ENCODE measurements at places on chromosomes 2 and 18.
A peak's percentile ranks its signal among the peaks of the same experiment; 100 is the strongest.

DNA sequence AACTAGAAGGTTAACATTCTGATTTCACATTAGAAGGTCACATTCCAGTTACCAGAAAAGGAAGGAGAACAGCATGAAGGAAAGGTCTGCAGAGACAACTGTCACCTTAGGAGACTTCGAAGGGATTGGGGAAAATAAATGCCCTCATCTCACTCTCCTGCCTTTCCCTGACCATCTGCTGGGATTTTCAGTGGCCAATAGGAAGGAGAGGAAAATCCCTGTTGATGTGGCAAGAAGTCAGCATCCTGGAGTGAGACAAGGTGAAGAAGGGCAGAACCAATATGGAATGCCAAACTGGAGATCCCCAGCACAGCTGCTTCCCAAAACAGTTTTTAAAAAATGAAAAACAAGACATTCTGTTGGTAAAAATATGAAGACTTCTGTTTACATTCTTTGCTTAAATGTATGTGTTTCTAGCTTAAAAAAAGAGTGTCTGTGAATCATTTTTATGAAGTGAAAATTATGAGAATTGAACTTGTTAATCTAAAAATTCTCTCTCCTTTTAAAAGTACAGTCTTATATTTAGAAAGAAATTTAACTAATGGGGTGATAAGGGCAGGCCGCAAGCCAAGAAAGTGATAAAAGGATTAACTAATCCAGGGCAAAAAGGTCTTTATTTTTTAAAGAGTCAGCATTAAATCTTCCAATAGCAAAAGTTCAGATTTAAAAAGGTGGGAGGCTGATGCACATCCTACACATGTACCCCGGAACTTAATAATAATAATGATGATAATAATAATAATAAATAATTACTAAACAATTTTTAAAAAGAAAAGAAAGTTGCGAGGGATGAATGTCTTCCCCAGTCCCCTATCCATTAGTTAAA is 160.6 kb upstream of the DOK6 start:
- DNase-seq: no peak

DNA sequence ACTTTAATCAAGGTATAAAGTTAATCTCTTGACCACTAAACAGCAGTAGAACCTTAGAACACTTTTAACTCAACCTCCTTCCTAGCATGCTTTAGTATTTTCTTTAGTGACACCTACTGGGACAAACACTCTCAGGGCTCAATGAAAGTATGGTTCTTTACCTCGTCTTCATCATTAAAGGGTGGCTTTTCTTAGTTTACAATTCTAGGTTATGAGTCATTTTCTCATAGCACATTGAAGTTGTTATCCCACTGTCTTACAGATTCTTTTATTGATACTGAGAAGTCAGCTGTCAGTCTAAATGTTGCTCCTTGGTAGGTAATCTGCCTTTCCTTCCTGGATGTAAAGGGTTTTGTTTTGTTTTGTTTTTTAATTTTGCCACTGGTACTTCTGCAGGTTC is 38.0 kb downstream of the SIGLEC15 start:
- DNase-seq: no peak

DNA sequence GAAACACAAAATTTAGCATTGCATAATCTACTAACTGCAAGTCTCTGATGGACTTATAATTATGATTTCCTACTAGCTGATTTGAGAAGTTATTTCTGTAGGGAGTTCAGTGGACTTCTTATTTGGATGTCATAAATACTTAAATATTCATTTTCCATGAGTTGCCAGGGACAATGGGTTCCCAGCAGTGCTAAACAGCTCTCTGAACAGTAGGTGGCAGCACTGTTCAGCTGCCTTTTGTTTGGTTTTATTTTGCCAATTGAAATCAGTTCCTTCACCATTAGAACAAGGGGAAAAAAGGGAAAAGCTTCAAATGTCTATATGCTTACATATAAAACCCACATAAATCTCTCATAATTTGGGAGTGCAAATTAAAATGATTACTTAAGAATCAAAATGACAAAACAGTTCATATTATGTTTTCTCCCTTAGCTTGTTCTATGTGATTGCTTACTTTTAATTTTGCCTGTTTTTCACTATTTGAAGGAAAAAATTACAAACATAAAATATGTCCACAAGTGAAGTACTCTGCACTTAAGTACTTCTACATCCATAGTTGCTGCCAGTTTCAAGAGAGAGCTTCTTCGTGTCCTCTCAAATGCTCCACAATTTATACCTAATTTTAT is 898.9 kb downstream of the CPS1 start:
- DNase-seq: no peak

- no peak for DNase-seq
Observed at GRCh38 chr2:2187196-2187595, 143.9 kb downstream of the MYT1L start.

- DNase-seq: no peak
Observed at GRCh38 chr2:194750926-194751325, 906.1 kb upstream of the SLC39A10 start.

DNA sequence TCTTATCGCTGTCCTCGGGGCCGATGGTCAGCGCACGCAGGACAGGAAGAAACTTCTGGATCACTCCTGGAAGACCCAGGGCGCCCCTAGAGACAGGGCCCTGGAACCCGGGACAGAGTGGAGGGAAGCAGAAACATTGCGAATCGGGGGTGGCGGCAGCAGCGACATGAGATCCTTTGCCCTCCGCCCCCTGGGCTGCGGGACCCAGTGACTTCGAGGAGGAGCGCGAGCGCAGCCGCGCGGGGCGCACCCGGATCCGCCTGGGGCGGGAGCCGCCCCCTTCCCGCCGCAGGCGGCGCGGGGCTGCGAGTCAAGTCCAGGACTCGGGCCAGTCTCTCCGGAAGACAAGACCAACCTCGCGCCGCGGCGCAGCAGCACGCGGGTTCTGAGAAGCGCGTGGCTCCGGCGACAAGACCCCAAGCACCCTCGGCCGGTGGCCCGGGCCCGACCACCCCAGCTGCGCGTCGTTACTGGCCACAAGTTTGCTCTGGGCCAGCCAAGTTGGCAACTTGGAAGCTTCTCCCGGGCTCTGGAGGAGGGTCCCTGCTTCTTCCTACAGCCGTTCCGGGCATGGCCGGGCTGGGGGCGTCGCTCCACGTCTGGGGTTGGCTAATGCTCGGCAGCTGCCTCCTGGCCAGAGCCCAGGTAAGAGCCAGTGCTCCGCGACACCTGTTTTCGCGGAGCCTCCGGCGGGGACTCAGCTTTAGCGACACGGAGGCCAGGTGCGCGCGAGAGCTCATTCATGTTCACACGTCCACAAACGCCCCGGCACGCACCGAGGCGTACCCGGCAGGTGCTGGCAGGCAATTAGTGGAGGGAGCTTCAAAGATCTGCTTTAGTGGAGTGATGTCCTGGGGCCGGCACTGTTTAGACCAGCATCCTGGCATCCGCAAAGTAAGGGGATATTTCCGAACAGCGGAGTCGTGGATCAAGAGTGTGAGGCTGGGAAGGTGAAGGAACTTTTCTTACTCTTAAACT is at the start of gene PTH2R:
PTH2R (plus strand) TSS at position 319 of the 978 bp plus-strand sequence; CDS start at position 571, 252 bp downstream.
- DNase-seq: no peak

- no peak for DNase-seq
Observed at GRCh38 chr2:226759768-226760167, 39.9 kb downstream of the IRS1 start.

DNA sequence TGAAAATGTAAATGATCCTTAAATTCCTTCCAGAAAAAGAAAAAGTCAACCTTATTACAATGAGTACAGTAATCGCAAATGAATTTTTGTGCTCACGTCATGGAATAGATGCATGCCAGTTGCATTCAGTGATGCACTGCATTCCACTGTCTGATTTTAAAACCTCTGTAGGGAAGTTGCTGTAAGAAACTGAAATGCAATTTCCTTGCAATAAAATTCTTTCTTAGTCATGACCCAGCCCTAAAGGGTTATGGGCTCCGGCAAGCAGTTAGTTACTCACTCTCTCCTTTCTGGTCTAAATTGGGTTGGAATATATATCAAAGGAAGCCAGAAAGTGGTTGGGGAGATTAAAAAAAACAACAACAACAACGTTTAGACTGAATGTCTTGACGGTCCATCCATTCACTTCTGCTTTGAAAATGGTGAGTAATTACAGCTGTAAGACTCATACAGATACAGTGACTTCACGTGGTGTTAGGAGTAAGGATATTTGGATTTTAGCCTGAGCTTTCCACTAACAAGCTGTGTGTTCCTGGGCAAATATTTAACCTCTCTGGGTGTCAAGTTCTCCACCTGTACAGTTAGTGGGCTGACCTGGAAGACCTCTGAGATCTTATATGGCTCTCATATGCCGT is 8.6 kb upstream of the RND3 start:
- DNase-seq: no peak

- no peak for DNase-seq
Observed at GRCh38 chr2:200431996-200432705, 77.7 kb downstream of the KCTD18 start.

DNA sequence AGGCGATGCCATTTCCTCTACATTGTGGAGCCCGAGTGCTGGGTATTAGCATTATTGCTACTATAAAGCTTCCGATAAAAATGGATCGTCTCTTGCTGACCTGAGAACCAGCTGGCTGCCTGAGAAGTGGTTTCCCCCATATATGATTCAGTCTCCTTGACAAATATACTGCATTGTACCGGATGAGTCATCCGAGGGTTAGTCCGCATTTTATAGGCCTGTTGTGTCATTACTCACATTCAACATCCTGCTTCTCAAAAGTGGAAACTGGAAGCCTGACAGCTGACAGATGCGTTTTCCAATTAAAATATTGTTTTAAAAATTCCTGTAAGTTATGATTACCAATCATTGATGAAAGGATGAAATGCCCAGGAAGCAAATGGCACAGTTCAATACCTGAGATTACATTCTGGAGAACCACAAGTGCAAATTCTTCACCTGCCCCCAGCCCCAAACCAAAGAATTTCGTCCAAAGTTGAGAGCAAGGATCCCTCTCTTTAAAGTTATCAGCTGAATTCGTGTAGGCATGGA is 65.7 kb downstream of the SPRED2 start:
- no peak for DNase-seq

DNA sequence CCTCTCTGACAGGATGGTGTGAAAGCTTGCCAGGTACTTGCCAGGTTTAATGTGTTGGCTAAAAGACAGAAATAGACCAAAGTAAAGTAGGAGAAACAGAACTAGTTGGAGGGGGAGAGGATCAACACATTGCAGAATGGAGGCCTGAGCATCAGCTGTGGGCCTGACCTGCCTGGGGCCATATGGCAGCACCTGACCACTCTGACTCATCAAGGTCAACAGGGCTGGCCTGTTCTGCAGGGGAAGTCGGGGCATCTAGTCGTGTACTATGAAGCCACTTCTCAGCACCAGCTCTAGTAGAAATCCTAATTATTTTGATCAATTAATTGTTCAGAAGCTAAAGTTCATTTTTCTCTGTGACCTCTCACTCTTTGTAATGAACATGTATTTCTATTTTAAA is 35.8 kb upstream of the NOSTRIN start:
- DNase-seq: no peak

GRCh38 chr2:84849271-84849952 is 31.5 kb downstream of the TRABD2A start:
- no peak for DNase-seq

DNA sequence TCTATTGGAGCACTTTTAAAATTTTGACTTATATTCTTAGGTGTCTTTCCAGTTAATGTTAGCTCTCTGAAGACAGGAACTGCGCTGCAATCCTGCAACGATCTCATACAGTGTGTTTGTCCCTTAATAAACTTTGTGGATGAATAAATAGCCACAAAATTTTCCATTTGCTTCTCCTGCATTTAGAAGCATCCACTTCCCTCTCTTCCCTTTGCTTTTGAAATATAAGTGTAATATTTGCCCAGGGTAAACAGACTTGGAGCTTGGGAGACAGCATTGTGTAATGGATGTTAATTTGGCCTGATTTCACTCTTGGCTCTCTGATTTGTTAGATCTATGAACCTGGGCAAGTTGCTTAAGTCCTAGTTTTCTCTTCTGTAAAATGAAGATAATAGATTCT is 58.2 kb upstream of the CD28 start:
- DNase-seq: no peak

- peak; percentile 49 for DNase-seq
Observed at GRCh38 chr2:178480227-178481181, at the start of gene PLEKHA3. Gene PLEKHA3, plus strand, starts transcription at chr2:178480457. Its CDS starts 413 bp downstream, at chr2:178480870.

GRCh38 chr2:144383571-144384100 is 136.3 kb downstream of the ZEB2 start:
- DNase-seq: no peak

DNA sequence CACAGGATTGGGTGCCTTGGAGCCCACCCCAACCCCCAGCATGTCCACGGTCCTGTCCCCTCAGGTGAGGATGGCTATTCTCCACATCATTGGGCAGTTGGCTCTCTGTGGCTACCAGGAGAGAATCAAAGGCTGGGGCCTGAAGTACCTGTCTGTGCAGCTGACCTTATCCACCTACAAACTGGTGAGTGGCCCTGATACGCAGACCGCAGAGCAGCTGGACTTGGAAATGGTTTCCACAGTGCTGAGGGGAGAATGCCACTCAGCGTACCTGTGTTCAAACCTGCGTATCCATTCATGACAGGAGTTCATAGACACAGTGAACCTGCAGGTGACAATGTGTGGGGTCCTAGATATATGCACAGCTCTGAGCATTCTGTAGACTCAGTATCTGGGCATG is 21.6 kb downstream of the MROH2A start:
- no peak for DNase-seq

- peak; percentile 50 for DNase-seq
Observed at GRCh38 chr2:47043142-47043890, 111.8 kb downstream of the STPG4 start.

DNA sequence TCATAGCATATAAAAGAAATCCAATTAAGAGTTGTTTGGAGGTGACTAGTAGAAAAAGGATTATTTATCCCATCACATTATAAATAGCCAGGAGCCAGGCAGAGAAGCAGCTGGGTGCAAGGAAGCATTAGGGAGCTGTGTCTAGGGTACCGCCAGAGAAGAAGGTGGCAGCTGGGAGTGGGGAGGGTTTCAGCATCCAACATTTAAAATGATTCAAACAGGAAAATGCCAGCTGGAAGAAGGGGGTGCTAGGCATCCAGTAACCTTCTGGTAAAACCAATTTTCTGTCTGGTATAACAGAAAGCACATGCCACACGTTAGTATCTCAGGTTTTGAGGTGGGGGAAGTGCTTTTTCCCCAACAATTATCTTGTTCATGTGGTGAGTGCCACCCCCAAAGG is 452.4 kb downstream of the ZEB2 start:
- no peak for DNase-seq

- no peak for DNase-seq
Observed at GRCh38 chr2:209062210-209062609, 361.6 kb upstream of the MAP2 start.

DNA sequence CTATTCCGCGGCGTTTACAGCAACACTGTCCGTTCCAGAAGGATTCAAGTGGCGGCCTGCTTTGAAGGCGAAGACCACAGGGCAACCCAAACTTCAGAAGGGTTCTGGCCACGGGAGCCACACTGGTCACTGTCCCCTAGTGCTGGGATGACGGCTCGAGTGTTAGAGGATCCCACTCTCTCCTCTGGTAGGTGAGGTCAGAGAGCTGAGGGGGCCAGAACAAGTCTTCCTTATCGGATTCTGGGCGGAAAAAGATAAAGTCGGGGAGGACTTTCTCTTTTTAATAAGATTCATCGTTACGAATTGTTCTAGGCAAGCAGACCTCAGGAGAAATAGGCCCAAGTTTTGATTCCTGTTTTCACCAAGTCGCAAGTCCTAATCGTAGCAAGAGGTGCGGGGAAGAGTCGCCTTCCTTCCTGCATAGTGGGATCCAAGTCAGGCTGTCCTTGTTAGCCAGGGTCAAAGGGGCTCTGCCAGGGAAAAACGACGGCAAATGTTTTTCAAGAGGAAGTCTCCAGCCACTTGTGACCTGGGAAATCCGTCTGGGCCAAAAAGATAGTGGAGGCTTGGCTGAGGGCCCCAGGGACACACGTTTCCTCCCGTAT is 864 bp upstream of the MYL12A start:
- peak; percentile 21 for DNase-seq

- no peak for DNase-seq
Observed at GRCh38 chr2:168494190-168494711, 38.2 kb downstream of the CERS6 start.

- DNase-seq: peak; percentile 60
Observed at GRCh38 chr2:85539361-85540132, 579 bp downstream of the MAT2A start.
